ENCODE measurements at places on chromosomes 7 and 10.

DNA sequence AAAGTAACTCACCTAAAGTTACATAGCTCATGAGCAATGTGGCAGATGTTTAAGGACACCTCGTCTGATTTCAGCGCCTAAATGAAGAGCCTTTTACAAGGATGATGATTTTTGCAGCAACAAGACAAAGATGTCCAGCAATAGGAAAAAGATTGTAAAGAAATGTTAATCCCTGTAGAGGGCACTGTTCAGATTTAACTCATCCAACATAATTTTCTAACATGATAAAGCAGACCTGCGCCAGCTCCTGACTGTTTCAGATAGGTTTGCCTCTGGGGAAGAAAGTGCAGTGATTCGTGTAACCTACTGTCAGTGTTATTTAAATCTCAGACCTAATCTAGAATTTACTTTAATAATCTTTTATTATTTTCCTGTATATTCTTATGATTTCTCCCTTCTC, 595.2 kb downstream of the AUTS2 start:
- no peak for DNase-seq

GRCh38 chr7:90568213-90568612, 27.9 kb upstream of the CDK14 start:
- DNase-seq = no peak

GRCh38 chr10:97001183-97001991, 169.3 kb downstream of the LCOR start:
- DNase-seq = no peak

- DNase-seq = peak; percentile 5
Measured at GRCh38 chr10:14302035-14302434, 28.7 kb downstream of the FRMD4A start.

DNA sequence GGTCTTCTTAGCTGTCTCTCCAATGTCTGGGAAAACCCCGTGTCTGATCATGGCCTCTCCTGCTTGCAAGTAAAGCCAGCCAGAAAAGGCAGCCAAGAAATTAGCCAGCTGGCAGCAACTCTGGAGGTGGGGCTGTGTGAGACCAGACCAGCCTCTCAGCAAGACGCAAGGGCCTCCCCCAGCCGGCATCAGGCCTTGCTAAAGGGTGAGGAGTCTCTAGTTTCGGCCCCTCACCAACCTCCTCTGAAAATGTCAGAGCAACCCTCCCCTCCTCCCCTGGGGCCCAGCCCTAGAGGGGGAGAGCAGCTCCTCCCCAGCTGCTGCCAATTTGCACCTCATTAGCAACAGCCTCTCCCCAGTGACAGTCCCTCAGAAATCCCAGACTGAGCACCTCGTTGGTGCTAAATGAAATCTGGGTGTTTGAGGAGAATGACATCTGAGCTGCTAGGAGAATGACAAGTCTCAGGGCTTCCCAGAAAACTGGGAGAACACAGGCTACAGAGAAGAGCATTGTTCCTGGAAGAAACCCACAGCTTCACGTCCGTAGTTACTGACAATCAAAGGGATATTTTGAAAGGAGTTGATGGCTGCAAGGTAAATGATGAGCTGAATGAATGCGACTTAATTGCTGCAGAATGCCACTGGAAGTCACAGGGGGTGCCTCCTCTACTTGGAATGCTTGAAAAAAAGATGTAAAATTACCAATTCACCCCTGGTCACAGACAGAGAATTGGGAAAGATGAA, 25.9 kb downstream of the DGKI start:
- DNase-seq = peak; percentile 31

DNA sequence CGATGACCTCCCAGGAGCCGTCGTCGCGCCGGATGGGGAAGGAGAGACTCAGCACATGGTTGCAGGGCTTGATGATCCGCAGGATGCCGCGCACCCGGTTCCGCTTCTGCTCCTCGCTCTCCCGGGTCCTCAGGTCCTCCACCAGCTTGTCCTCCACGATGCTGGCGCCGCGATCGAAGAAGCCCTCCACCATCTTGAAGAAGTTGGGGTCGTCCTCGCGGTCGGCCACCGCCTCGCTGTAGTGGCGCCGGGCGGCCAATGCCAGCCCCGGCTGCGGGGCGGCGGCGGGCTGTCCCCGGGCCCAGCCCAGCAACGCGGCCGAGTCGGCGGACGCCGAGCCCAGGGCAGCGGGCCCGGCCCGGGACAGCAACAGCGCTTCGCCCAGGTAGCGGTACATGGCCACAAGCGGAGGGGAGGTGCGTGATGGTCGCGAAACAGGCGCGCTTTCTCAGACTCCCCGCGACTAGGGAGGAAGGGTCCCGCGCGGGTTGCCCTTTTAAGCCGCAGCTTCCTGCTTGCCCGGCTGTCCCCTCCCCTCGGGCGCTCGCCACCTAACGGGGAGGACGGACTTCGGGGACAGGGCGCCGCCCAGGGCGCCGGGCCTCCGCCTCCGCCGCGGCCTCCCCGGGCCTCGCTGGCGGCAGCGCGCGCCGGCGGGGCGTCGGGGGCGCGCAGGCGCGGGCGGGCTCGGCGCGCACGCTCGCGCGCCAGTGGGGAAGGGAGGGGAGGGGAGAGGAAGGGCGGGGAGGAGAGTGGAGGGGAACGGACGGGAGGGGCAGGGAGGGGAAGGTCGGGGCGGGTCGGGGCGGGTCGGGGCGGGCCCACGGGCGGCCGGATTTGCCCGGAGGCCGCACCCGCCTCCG, at the start of the genes GLUD1 and SHLD2:
Gene GLUD1, minus strand, starts transcription at position 471 of the 863 bp plus-strand sequence. Its CDS starts 74 bp downstream, at position 397.
Gene SHLD2, plus strand, starts transcription at position 834 of the 863 bp plus-strand sequence. CDS start 56,149 bp downstream, outside the sequence.
- DNase-seq = peak; percentile 55

DNA sequence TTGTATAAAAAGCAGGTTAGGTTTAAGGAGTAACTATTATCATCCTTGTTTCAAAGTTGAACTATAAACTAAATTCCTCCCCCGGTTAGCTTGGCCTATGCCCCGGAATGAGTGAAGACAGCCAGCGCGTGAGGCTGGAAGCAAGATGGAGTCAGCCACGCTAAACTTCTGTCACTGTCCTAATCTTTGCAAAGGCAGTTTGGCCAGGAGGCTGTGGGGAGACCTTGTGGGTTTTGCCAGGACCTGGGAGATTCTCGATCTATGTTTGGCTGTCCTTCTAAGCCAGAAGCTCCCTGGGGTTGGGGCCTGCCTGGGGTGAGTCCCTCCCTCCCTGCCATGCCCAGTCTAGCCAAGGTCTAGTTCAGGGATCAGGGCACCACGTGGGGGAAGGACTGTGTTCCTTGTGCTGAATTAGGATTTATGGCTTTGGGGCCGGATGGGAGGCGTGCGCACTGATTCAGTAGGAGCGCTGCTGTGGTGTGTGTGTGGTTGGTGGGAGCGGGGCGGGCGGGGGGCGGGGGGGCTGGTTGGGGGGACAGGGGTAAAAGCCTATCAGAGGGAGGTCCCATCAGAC, 871 bp upstream of the GTF2IRD1 start:
- DNase-seq = no peak

GRCh38 chr10:35425595-35425994, 89.3 kb downstream of the CCNY start:
- DNase-seq = no peak

DNA sequence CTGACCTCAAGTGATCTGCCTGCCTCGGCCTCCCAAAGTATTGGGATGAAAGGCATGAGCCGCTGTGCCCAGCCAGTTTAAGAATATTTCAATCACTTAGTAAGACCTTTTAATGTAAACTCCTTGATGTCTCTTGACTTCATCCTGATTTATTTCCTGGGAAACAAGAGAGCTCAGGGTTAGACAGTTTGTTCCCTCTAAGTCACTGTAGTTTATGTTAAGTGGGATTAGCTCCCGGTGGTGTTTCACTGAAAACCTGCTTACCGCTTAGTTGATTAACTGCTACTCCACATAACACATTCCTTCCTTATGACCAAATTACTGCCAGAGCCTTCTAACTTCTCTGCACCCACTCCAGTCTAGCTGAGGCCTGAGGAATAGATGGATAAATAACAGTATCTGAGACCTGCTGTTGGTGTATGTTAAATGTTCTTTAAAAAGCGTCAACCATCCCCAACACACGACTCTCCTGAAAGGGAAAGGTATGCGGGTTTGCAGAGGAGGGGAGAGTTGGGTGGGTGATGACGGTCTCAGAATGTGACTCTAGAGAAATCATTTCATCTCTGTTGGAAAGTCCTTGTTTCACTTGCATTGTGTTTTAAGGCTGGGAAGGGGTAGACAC, 48.7 kb downstream of the CREB3L2 start:
- DNase-seq = no peak

DNA sequence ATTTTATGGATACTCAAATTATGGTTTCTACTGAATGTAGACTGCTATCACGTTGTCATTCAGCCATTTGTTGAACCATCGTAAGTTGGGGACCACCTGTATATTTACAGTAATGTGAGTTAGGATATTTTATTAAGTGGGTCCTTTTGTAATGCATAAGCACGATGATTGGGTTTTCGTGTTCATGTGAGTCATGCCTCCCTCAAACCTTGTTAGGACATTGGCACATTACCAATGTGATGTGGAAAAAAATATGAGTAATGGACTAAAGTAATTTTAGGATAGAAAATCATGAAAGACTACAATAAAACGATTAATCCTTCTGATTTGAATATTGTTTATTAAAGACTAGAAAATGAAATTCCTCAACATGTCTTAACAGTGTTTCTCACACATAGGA, 8.7 kb downstream of the SMC3 start:
- DNase-seq = peak; percentile 63

- DNase-seq = no peak
Measured at GRCh38 chr10:117539361-117539773, 3.2 kb upstream of the EMX2 start.

- DNase-seq = no peak
Measured at GRCh38 chr10:47357131-47357582, 9.0 kb downstream of the RBP3 start.

- DNase-seq = no peak
Measured at GRCh38 chr7:92528958-92529264, 316 bp downstream of the RBM48 start.

GRCh38 chr10:112261281-112261822, 21.8 kb upstream of the TECTB start:
- DNase-seq = peak; percentile 28

- DNase-seq = no peak
Measured at GRCh38 chr7:90251304-90251635, 6.3 kb downstream of the CFAP69 start.

DNA sequence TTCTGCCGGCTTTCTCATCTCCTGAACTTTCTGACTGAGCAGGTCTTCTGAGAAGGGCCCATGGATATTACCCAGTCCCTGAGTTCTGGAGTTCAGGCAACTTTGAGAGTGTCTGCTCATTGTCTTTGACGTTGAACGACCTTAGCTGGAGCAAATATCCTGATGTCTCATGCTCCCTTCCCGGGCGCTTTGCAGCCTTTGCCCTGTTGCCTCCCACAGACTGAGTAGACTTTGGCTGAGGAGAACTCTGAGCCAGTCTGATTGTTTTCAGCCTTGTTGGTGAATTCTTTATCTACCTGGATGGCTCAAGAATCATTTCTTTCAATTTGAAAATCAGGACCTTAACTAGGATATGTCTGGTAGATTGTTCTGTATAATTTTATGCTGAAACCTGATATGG, 353.7 kb downstream of the GLRX3 start:
- no peak for DNase-seq

GRCh38 chr7:92835261-92835850, 1.0 kb downstream of the CDK6 start:
- no peak for DNase-seq

- DNase-seq = no peak
Measured at GRCh38 chr10:13669182-13669855, 82.6 kb downstream of the PRPF18 start.

- no peak for DNase-seq
Measured at GRCh38 chr7:18353339-18353738, 142.2 kb upstream of the HDAC9 start.

- DNase-seq = no peak
Measured at GRCh38 chr10:5033061-5033778, 29.6 kb upstream of the AKR1C2 start.

DNA sequence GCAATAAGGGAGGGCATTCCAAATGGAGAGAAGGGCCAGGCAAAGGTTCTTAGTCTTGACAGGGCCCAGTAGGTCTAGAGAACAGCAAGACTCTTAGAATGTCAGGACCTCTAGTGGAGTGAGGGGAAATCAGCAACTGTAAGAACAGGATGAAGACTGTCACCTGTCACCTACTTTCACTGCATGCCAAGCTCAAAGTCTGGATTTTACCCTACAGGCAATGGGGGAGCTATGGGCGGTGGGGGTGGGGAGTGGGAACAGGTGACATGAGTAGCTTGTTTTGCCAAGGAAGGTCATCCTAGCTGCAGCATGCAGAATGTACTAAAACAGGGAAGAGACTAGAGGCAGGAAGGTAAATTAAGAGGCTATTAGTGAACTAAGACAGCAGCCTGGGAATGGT, 18.3 kb downstream of the GOT1 start:
- no peak for DNase-seq

Measured in AG09309 (cell line).